Caki2 (cell line): ENCODE measurements at places on chromosomes 2 and 18. TPM values are rescaled to one million over a fixed set of nuclear protein-coding genes. Genes with fewer than 3 reads are reported as not detected.

MOCOS gene
- 3.7 and 10.2 TPM in 2 replicates for total RNA-seq

BABAM2 gene
- 39.0 and 47.4 TPM in 2 replicates for total RNA-seq

SCLY gene
- 16.7 and 33.8 TPM in 2 replicates for total RNA-seq

LIMS3 gene
- 0.23 and 0.91 TPM in 2 replicates for total RNA-seq

AFTPH gene
- 20.1 and 23.9 TPM in 2 replicates for total RNA-seq

RSAD2 gene
- 0.75 and 7.7 TPM in 2 replicates for total RNA-seq

IKZF2 gene
- 0.14 and 0.52 TPM in 2 replicates for total RNA-seq

SH3BP4 gene
- 33.9 and 38.4 TPM in 2 replicates for total RNA-seq

GRCh38 chr18:51811883-51812282 lies 528.1 kb upstream of the DCC start:
- no peak for DNase-seq

- peak; percentile 88 for DNase-seq
These were observed 42.4 kb downstream of the LRRFIP1 start for GRCh38 chr2:237669628-237670392.

- no peak for DNase-seq
These were observed 188.8 kb downstream of the ACKR3 start for GRCh38 chr2:236758406-236758805.

DNA sequence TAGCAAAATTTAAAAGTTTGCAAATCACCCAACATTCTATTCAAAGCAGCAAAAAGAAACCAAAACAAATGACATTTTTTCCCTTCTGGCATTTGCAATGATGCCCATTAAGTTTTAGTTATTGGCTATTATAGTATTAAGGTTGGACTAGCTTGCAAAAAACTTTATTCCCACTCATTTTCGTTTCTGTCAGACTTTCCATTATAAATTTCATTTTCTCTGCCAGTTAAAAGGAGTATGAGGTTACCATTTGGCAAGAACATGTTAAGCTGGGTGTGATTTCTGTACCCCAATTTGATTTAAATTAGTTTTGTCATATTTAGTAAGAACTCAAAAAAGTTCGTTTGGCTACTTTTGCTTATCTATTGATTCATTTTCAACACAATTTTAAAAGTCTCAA lies 187.9 kb downstream of the TCF4 start:
- DNase-seq: no peak

- DNase-seq: no peak
These were observed 90.3 kb downstream of the MAPRE2 start for GRCh38 chr18:35131387-35132020.

DNA sequence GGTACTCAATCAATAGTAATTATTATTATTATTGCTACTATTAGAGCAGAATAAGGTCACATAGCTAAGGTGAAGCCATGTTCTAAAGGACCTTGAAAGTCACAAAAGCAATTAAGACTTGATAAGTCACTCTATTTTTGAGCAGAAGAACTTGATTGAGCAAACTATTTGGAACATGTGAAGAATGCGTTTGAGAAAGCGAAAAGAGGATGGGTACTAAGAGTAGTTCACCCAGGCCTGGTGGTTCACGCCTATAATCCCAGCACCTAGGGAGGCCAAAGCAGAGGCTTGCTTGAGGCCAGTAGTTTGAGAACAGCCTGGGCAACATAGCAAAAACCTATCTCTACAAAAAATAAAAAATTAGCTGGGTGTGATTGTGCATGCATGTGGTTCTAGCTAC lies 7.2 kb upstream of the RTN4 start:
- DNase-seq: no peak

- DNase-seq: no peak
These were observed 3.6 kb upstream of the LPIN1 start for GRCh38 chr2:11742702-11743357.

- DNase-seq: no peak
These were observed 204.6 kb downstream of the EIPR1 start for GRCh38 chr2:3173031-3173430.

GRCh38 chr2:240948905-240949790 lies 43.0 kb downstream of the CROCC2 start:
- no peak for DNase-seq

- DNase-seq: no peak
These were observed 86.7 kb downstream of the FTCDNL1 start for GRCh38 chr2:199764273-199764800.

DNA sequence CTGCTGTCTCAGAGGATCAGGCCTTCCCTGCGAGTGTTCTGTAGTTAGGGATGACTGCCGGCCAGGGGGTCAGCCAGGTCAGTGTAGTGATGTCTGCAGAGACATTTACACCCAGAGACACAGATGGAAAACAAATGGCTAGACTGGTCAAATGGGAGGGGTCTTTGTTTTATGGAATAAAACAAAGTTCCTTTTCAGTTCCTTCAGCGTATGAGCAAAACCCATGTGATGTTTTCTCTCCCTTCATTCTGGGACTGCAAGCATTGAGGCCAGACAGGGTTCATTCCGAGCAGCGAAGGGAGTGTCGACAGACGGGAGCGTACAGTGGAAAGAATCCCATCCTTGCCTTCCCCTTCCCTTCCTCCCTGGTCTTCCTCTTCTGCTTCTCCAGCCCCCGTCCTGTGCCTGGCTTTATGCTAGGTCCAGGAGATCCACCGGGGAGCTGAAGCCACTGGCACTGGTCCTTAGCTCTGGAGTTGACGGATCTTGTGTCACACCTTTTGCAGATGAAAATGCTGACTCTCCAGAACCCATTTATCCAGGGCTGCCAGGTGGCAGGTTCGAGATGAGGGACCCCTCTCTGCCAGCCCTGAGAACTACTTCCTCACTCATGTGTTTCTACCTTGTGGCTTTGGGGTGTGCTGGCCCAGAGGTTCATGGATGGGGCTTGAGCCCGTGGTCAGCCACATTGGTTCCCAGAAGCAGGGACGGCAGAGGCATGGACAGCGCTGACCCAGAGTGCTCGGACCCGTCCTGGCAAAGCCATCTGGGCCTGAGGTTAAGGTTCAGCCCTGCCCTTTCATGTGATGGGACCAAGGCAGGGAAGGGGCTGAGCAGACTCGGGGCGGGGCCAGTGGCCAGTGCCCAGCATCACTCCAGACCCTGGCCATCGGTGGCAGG lies 24.2 kb downstream of the ITGB1BP1 start:
- no peak for DNase-seq

DNA sequence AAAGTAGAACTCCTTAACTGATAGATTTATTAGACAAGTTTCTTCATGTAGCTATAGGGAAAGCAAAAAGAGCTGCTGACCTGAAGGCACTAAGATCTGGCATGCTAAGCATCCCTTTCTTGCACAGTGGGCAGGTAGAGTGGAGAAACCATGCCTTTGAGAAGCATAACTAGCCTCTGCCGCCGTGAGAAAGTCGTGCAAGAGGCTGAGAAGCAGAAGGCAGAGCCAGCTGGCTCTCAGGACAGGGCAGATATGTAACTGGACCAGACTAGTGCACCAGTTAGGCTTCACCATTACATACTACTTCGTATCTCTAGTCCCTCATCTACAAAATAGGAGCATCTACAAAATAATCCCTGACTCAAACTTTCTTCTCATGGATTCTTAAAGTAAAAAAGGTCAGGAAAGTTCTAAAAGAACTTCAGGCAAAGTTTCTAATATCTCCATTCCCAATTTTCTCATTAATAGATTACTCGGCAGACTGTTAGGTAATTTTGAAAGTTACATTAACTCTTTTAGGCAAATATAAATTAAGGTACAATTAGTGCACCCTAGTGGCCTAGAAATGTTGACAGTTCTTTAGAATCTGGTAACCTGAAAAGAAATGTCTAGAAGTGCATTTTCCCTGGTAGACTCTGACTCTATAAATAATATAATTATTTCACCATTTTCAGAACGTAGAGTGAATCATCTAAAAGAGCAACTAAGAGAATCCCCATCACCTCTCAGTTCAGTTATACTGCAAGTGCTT lies 10.3 kb downstream of the ERBB4 start:
- DNase-seq: no peak

DNA sequence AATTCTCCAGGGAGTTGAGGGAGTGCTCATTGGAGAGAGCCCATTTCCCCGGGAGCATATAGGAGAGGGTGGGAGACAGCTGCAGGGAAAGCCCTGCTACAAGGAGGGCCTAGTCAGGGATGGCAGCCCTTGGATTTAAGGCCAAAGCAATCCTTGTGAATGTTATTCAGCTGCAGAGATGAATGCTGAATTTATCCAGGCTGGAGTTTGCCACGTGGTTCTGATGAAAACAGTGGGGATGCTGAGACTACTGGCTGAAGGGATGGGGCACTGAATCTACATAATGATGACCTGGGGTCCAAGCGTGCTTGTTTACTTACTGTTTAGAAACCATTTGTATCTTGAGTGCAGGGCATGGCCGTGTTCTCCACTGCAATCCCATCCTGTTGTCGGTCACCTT lies 35.6 kb upstream of the RNF149 start:
- no peak for DNase-seq

DNA sequence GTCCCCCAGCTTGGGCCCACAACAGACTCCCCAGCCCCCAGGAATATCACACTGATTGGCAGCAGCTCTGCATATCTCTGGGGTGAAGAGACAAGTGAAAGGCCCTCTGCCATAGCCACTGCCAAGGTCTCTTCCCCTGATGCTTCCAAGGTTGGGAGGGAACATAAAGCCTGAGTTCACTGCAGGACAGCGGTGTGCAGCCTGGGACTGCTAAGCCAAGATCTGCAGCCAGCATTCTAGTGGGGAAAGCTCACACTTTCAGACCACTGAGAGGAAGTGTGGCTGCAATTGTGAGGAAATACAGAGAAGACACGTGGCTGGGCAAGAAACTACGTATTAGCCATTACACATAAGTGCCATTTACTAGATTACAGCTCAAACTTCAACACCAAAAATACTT lies 100.7 kb downstream of the MAIP1 start:
- DNase-seq: no peak

DNA sequence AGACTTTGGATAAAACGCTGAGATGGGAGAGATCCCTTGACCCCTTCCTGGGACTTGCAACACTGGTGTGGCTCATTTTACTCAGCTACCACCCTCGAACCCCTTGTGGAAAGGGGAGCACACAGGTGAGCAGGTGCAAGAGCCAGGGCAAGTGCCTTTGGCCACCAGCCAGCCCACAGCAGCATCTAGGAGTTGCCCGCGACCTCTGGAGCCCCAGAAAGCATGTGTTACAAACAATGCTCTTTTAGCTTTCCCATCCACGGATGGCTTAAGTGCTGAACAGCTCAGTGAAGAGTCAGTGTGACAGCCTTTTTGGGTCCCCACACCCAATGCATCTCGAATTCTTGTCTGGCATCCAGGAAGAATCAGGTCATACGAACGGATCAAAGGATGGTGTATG lies 197.8 kb downstream of the MEMO1 start:
- no peak for DNase-seq

DNA sequence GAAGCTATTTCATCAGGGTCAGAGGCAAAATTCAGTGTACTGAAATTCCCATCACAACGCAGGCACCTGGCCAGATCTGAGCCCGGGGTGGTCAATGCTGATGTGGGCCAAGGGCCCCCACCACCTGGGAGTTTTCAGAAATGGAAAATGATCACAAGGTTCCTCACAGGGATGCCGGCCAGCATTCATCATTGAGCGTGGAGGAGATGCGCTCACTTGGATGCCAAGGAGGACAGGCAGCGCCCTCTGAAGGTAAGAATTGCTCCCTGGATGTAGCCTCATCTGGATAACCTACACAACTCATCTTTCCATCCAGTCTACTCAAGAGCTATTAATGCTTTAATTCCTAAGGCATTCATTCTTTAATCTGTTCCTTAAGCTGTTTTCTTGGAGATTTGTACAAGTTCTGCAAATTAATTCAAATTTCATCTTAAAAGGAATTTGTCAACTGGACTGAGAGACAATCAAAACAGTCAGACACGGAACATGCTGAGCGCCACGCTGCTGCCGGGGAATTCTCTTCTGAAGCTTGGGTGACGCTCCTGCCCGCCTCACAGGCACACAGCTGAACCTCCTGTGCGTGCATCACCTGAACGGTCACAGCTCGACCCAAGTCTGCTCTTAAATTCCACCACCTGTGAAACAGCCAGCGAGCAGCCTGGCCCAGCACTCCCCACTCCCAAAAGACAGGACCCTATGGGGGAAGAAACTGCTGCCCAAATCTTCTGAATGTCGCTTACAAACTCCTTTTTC lies 206.7 kb downstream of the HDAC4 start:
- DNase-seq: no peak

GRCh38 chr18:79547413-79548076 lies 132.1 kb upstream of the CTDP1 start:
- no peak for DNase-seq

DNA sequence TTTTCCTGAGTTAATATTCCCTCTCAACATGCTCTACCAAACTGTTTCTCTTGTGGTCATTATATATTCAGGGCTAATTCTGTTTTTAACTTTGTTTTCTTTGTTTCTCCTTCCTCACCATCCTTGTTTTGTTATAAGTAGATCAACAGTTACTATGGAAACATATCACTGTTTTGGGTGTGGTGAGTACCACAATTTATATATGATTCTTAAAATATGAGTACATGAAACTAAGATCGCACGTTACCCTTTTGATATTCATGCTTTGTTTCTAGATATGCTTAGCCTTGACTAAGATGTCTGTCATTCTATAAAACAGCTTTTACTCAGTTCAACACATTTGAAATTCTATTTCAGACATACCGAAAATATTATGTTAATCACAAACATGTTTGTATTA lies 232.3 kb upstream of the ITGA4 start:
- DNase-seq: no peak

DNA sequence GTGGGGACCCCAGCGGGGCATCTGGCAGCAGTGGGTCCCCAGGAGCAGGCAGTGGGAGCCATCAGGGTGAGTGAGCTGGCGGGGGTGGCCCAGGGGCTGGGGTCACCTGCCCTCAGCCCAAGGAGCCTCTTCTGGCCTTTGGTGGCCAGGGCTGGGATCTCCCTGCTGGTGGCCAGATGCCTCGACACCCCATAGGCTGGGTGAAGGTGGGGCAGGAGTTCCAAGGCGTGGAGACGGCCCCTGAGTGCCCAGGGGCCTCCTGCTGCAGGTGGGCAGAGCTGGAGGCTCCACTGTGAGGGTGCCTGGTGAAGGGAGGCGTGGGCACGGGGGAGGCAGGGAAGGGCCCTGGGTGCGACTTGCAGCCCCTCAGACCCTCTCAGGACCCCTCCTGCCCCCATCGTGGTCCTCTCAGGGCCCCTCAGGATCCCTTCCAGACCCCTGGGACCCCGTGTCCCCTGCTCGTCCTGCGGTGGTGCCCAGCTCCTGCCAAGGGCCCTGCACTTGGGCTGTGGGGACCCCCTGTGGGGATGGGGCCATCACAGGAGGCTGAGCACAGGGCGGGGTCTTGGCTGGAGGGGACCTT lies 5.0 kb upstream of the GPR35 start:
- no peak for DNase-seq

- no peak for DNase-seq
These were observed 65.2 kb upstream of the MYCN start for GRCh38 chr2:15874854-15875804.

- DNase-seq: no peak
These were observed 243.0 kb downstream of the ZNF407 start for GRCh38 chr18:74840492-74841167.

DNA sequence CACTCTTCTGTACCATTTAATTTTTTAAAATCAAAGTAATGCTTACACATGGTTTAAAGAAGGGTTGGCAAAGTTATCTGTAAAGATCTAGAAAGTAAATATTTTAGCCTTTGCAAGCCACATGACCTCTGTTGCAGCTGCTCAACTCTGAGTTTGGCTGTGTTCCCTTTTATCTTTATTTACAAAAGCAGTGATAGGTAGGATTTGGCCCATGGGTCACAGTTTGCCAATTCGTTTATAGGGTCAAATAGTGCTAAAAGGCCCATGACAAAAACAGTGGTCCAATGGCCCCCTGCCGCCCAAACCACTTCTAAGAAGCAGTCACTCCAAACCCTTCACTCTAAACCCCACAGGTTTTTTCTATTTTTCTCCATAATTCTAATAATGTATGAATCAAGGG lies 124.8 kb downstream of the PARD3B start:
- no peak for DNase-seq
